ENCODE measurements at places on chromosomes 13 and 19.

DNA sequence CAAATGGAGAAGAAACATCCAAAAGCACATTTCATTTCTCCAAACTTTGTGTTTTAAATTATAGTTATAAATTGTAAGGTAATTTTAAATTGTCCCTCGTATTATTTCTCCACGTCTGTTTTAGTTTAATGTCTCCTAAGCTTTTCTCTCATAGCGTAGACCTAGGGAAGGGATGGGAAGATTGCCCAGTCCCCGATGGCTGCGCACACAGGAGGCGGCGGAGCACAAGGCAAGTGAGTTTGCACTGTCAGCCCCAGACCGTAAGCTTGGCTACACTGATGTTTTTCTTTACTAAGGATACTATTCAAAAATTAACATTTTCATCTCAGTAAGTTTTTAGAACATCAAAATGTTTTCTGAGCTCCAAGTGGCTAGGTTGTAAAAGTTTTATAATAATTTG, 72.3 kb downstream of the GPR12 start:
- DNase-seq: no peak

- DNase-seq: no peak
Observed at GRCh38 chr13:111536075-111536642, 215.7 kb downstream of the TEX29 start.

DNA sequence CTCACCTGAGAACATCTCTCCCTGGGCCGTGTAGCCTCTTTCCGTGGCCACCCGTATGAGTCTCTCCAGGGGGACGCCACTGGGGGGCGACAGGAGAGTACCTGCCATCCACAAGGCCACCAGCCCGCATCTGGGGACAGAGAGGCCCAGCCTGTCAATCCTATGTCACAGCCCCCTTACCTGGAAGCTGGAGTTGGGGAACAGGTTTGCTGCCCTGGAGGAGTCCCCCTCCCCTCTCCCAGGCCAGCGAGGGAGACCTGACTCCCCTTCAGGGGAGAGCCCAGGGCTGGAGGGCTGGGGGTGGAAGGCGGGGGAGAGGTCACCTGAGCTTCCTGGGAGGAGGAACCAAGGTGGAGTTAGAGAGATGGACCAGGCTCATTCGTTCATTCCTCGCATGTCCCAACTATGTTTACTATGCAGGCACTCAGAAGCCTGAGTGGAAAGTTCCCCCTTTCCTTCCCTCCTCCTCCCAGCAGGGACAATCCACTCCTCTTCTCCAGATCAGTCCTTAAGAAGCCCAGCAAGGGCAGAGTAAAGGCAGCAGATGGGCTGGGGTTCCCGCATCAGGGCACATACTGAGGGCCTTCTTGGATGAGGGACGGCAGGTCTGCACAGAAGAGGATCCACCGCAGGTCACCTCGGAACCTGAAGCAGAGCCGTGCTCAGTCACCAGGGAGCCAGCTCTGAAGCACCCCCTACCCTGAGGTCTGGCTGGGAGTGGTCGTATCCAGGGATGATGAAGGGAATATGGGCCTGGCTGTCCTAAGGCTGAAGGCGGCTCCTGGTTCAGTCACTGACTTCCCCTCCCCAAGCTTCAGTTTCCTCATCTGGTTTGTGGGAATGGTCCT, 5.5 kb downstream of the ACTMAP start:
- DNase-seq: no peak

DNA sequence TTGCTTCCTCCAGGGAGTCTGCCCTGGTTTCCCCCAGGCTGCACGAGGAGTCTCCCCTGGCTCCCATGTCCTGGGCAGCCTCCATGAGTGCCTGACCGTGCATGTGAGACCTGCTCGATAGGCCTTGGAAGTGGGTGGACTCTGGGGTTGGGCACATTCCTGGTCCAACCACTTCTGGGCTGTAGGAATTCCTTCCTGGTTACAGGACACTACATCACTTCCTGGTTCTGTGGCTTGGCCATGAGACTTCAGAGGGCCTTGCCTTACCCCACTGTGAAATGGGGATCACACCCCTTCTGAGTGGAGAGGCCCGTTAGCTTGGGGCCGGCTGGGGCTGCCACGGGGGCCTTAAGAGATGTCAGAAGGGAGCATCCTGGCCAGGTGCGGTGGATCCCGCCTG, 4.0 kb upstream of the ZNF628 start:
- no peak for DNase-seq

GRCh38 chr19:12244370-12244769, 50.3 kb downstream of the ZNF44 start:
- no peak for DNase-seq

GRCh38 chr13:77503398-77503797, 32.1 kb upstream of the SCEL start:
- no peak for DNase-seq

- no peak for DNase-seq
Observed at GRCh38 chr13:106753251-106753650, 185.3 kb upstream of the ARGLU1 start.

DNA sequence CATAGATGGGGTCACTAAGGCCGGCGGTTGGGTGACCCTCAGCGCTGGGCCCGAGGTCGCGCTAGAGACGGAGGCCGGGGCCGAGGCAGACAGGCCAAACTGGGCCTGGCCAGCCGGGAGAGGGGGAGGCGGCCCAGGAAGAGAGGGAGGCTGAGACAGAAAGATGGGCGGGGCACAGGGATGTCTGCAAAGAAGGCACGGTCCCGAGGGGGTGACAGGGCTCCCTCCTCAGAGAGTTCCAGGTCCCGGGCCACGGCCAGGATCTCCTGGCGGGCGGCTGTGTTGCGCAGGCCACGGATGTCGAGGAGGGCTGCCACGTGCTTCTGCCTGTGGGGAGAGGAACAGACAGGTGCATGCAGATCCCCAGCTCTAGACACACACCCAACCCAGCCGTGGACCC, 32.2 kb downstream of the EXOC3L2 start:
- no peak for DNase-seq

DNA sequence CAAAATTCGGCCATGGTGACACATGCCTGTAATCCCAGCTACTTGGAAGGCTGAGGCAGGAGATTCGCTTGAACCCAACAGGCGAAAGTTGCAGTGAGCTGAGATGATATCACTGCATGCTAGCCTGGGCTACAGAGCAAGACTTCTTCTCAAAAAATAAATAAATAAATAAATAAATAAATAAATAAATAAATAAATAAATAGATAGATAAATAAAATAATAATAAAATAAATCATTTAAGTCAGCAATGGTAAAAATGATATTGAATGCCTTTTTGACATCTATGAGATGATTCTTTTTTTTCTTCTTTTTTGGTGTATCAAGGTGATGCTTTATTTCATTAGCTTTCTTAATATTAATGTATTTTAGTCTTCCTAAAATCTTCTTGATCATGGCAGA, 221.7 kb upstream of the RXFP2 start:
- no peak for DNase-seq

DNA sequence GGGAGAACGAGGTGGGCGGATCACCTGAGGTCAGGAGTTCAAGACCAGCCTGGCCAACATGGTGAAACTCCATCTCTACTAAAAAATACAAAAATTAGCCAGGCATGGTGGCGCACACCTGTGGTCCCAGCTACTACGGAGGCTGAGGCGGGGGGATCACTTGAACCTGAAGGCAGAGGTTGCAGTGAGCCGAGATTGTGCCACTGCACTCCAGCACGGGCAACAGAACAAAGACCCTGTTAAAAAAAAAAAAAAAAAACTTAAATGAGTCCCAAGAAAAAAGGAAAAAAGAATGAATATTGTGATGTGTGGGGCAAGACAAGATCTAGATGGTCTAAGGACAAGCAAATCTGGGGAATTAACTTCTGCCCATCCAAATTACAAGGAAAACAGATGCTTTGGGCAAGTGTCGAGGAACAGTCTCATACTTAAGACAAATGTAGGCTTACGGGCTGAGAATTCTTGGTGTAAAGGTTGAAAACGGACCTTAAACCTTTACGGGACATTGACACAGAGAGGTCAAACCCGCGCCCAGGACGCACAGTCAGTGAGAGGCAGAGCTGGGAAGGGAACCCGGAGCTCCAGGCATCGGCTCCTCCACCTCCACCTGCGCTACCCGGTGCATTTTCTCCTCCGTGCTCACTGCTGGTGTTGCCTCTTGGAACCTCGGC, 656 bp upstream of the ZNF324 start:
- DNase-seq: no peak

DNA sequence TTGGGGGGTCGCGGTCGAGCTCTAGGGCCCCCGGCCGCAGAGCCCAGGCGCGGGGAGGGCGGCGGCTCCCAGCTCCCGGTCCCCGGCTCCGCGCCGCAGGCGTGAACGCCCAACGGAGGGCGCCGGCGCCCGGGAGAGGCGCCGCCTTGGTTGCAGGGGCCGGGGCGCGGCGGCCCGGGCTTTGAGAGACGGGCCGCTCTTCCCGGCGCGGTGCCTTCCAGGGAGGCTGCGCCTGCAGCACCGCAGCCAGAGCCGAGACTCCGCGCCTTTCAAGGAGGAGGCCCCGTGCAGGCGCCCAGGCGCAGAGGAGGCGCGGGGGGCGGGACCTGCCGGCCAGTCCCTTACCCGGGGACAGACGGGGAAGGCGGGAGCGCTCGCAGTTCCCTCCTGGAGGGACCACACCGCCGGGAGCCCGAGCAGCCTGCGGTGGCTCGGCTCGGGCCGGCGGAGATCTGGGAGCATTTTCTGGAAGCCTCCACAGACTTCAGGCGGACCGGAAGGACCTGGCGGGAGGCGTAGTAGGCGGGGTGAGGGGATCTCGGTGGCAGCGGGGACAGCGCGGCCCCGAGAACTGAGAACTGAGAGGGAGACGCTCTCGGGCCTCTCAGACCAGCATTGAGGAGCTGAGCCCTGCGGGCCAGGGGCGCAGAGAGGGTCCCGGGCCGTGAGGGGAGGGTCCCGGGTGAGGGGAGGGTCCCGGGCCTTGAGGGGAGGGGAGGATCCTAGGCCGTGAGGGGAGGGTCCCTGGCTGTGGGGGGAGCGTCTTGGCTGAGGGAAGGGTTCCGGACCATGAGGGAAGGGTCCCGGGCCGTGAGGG, 25.5 kb upstream of the MCF2L start:
- DNase-seq: no peak

- DNase-seq: no peak
Observed at GRCh38 chr19:38381138-38381537, 6.7 kb downstream of the GGN start.

DNA sequence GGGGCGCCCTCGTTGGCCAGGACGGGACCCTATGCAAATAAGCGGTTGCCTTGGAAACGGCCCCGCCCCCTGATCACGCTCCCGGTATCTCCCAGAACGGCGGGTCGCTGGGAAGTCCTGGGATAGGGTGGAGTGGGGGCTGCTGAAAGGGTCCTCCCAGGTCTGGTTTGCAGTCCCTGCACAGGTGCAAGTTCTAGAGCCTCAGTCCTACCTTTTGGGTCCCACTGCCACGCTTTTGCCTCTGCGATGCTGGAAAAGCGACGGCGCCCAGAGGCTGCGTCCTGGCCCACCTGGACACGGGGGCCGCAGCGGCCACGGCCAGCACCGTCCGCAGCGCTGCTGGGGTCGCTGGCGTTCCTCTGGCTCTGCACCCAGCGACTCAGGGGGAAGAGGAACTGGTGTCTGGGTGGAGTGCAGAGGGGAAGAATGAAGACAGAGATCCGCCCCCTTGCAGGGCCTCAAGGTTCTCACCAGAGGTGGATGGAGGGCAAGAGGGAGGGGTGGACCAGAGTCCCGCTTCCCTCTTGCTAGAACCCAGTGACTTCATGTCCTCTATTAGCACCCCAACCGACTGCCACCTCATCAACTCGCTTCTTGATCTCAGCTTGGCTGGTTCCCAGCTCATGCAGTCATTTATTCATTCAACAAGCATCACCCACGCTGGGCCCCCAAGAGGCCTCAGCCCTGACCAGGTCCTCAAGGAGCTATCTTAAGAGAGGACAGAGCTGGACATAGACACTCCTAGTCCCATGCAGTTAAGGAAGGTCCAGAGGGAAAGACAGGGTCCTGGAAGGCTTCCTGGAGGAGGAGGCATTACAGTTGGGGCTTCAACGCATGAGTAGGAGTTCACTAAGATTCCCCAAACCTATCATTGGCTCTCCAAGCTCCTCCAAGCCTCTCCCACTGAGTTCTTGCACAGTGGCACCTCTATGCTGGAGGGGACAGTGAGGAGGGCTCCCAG, at the start of gene LRRC25:
LRRC25 (minus strand) TSS at position 381 of the 961 bp plus-strand sequence. CDS start 659 bp downstream, outside the sequence.
- DNase-seq: no peak

GRCh38 chr19:54667217-54667616, 4.4 kb downstream of the LILRB4 start:
- DNase-seq: no peak

DNA sequence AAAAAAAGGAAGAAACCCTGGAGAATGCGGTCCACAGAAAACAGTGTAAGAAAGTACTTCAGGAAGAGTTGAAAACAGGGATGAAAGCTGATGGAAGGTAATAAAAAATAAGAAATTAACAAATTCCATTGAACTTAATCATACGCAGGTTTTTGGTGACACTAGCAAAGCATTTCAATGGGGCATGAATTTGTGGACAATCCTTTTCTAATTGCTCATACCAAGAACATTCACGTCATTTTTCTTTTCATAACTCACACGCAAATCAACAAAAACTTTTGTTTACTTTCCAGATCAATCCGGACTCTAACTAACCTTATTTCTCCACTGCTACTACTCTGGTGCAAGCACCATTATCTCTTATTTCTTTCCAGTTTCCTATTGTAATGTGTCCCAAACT, 1195.0 kb downstream of the SLITRK5 start:
- DNase-seq: no peak

- DNase-seq: no peak
Observed at GRCh38 chr13:105050686-105051085, 1484.8 kb downstream of the EFNB2 start.

DNA sequence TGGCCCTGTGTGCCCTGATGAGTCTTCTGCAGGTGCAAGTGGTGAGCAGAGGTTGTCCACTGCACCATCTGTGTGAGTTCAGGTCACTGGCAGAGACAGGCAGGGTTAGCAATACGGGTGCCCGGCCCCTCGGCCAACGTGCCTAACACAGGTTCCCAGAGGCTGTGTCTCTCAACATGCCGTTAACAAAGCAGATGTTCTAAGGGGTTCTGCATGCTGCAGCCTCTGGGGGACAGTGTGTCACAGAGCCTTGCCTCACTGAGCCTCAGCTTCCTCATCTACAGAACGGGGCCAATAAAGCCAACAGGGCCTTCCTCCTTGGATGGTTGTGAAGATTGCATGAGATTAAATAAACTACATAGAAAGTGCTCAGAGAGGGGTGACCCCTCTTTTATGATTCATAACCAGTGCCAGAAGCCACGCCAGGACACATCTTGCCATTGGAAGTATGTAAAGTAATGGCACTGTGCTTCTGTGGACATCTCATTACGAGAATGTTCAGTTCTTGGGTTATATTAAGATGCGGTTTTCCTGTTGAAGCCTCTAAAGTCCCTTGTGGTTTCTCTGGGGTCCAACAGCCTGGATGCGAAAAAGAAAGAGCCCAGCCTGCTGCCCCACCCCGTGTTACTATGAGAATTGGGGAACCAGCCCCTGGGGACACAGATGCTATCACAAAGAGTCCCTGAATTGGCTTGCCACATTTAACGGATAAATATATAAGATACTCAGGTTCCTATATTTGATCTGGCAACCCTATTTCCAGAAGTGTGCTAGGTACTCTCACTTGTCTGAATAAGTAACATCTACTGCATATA, 11.2 kb upstream of the ARHGEF18 start:
- no peak for DNase-seq

- DNase-seq: no peak
Observed at GRCh38 chr13:34805347-34805746, 136.7 kb upstream of the NBEA start.

GRCh38 chr13:43877326-43877725, 2.2 kb downstream of the CCDC122 start:
- no peak for DNase-seq

GRCh38 chr13:59746291-59746962, 417.3 kb downstream of the DIAPH3 start:
- DNase-seq: no peak

All from activated T-helper 1 cell treated with anti-CD3 and anti-CD28 coated beads, Interleukin-2, amount 50 U/mL, for 16 hours (primary cell).